ENCODE measurements at places on chromosomes 13 and 19. TPM values are rescaled to one million over a fixed set of nuclear protein-coding genes. Genes with fewer than 3 reads are reported as not detected.

GRCh38 chr19:14561847-14562351, 10.0 kb downstream of the NDUFB7 start:
- no peaks in the 10 kb centered on the region for H3K27me3 ChIP-seq
- DNase-seq, result no peak
- H3K27ac ChIP-seq, result no peak overlapping the region
- no peak overlapping the region for H3K4me3 ChIP-seq
- H3K36me3 ChIP-seq, result peaks cover 3% of the 10 kb centered on the region

BSPH1 gene
- total RNA-seq, result not detected

GRCh38 chr13:29421118-29421517, 174.4 kb downstream of the SLC7A1 start:
- H3K36me3 ChIP-seq, result no peaks in the 10 kb centered on the region
- H3K27ac ChIP-seq, result no peak overlapping the region
- DNase-seq, result no peak
- no peaks in the 10 kb centered on the region for H3K4me1 ChIP-seq
- no peak overlapping the region for H3K4me3 ChIP-seq

SEMA6B gene
- total RNA-seq, result not detected

DNA sequence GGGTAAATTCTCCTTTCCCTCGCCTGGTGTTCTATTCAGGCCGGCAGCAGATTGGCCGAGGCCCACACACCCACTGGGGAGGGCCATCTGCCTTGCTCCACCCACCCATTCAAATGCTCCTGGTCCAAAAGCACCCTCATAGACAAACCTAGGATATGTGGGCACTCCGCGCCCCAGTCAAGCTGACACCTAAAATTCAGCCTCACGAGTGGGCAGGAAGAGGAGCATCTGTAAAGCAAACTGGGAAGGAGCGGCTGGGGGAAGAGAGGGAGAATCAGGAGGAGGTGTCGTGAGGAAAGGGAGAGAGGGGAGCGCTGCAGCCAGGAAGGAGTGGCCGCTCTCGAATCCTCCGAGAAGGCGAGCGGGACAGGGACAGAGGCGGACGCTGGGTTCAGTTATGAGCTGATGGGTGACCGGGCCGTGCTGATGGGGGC, 136.9 kb downstream of the USP12 start:
- peaks cover 9% of the 10 kb centered on the region for H3K27me3 ChIP-seq
- no peaks in the 10 kb centered on the region for H3K36me3 ChIP-seq
- no peak for DNase-seq
- H3K4me1 ChIP-seq, result no peaks in the 10 kb centered on the region

ZNF682 gene
- total RNA-seq, result 6.1 TPM

DNA sequence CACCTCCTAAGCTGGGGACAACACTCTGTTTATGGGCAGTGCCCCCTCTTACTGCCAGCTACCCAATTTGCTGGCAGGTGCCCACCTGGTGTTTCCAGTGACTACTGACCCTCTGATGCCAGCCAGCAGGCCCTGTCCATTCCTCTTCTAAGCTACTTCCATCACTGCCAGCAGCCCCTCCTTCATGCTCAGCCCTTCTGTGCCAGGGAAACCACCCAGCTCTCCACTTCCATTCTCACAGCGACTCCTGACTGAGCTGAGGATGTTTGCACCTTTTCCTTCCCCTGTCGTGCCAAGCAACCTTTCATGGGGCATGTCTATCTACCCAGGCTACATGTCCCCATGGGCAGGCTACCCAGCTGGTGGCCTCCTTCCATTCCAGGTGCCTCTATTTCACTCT, 24.0 kb upstream of the ZNF492 start:
- no peak for DNase-seq
- H3K4me3 ChIP-seq, result no peak overlapping the region
- H3K4me1 ChIP-seq, result no peaks in the 10 kb centered on the region
- H3K27ac ChIP-seq, result no peak overlapping the region

GRCh38 chr13:52127378-52127777, 1.5 kb downstream of the NEK5 start:
- H3K27me3 ChIP-seq, result peaks cover 9% of the 10 kb centered on the region
- no peak overlapping the region for H3K27ac ChIP-seq
- no peak for DNase-seq
- peaks cover 14% of the 10 kb centered on the region for H3K4me1 ChIP-seq
- peaks cover 8% of the 10 kb centered on the region for H3K36me3 ChIP-seq
- H3K4me3 ChIP-seq, result peak overlapping the region; percentile 13

DNA sequence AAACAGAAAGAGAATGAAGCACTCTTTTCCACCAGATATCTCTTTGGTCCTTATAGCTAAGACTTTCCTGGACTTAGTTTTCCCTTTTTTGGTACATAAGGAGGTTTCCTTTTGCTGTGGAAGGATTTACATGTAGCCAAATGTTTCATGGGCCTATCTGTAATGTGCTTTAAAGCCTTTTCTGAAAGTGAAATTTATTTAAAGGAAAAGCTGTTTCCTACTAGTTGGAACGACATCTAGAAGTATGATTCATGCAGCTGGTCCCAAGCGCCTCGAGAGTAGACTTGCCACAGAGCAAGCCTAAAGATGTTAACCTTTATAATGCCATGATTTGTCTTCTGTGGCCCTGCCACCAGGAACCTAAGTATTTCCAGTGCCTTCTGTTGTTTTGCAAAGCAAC, 390.3 kb downstream of the DLEU7 start:
- DNase-seq, result no peak
- no peaks in the 10 kb centered on the region for H3K36me3 ChIP-seq
- H3K27me3 ChIP-seq, result peaks cover 3% of the 10 kb centered on the region

- DNase-seq, result no peak
- H3K36me3 ChIP-seq, result peaks cover 11% of the 10 kb centered on the region
- H3K4me1 ChIP-seq, result peaks cover 33% of the 10 kb centered on the region
- H3K27ac ChIP-seq, result no peak overlapping the region
These were observed 33.6 kb upstream of the LPAR6 start for GRCh38 chr13:48446464-48446863.

- peak overlapping the region; percentile 64 for H3K4me3 ChIP-seq
- peaks cover 44% of the 10 kb centered on the region for H3K4me1 ChIP-seq
- no peak for DNase-seq
- peaks cover 3% of the 10 kb centered on the region for H3K27me3 ChIP-seq
- peak overlapping the region; percentile 87 for H3K27ac ChIP-seq
These were observed 20.1 kb downstream of the GPR18 start for GRCh38 chr13:99237981-99238662.

ICAM4 gene
- total RNA-seq, result 1.0 TPM

ZNF331 gene
- total RNA-seq, result 17.9 TPM

GRCh38 chr19:54558339-54558738, 15.3 kb upstream of the LILRA2 start:
- H3K27me3 ChIP-seq, result peaks cover 4% of the 10 kb centered on the region
- no peak overlapping the region for H3K27ac ChIP-seq
- H3K36me3 ChIP-seq, result no peaks in the 10 kb centered on the region
- H3K4me3 ChIP-seq, result no peak overlapping the region
- no peaks in the 10 kb centered on the region for H3K4me1 ChIP-seq

GRCh38 chr19:53538378-53539109, 599 bp downstream of the ZNF331 start:
- no peak for DNase-seq
- H3K4me1 ChIP-seq, result no peaks in the 10 kb centered on the region
- peak overlapping the region; percentile 96 for H3K4me3 ChIP-seq
- H3K27me3 ChIP-seq, result no peaks in the 10 kb centered on the region

DNA sequence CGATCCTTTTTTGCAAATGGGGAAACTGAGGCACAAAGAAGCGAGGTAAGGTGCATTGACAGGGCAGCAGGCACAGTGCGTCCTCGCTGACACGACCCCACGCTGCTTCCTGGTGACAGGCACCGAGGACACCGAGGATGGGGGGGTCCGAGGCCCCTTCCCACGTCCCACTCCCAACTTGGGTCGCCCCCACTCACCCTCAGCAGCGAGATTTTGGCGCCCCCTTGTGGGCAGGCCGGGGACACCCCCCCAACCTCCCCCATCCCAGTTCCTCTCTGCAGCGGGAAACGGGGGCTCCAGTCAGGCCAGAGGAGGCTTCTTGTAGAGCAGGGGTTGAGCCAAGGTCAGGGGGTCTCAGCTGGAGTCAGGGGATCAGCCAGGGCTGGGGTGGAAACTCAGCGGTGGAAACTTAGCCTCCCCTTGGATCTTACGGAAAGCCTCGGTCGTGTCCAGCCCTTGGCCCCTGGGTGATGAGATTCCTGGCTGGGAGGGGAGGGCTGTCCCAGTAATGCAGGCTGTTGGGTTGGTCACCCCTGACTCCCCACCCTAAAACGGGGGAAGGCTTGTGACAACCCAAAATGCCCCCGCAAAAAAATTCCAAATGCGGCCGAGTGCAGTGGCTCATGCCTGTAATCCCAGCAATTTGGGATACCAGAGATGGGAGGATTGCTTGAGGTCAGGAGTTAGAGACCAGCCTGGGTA, 8.2 kb downstream of the SMIM24 start:
- no peak for DNase-seq
- no peak overlapping the region for H3K27ac ChIP-seq
- no peaks in the 10 kb centered on the region for H3K27me3 ChIP-seq
- no peaks in the 10 kb centered on the region for H3K36me3 ChIP-seq
- no peaks in the 10 kb centered on the region for H3K4me1 ChIP-seq

KANK3 gene
- 1.4 TPM for total RNA-seq

DNA sequence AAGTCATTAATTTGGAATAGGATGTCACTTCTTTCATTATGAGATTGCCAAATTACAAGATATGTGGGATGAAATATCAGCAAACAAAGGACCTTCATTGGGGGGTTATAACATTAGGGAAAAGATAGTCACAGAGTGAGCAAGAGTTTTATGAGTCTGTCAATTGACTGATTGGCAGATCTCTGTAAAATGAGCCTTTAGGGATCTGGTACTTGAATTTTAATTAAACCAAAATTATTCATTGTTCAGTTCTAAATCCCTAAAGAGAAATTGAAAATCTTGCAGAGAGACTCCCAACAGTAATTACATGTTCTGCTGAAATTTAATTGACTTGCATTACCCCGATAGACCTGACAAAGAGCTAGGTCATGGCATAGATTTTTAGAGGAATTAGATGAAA, 768.1 kb upstream of the SPRY2 start:
- no peak for DNase-seq
- H3K36me3 ChIP-seq, result no peaks in the 10 kb centered on the region
- H3K4me1 ChIP-seq, result no peaks in the 10 kb centered on the region

DNA sequence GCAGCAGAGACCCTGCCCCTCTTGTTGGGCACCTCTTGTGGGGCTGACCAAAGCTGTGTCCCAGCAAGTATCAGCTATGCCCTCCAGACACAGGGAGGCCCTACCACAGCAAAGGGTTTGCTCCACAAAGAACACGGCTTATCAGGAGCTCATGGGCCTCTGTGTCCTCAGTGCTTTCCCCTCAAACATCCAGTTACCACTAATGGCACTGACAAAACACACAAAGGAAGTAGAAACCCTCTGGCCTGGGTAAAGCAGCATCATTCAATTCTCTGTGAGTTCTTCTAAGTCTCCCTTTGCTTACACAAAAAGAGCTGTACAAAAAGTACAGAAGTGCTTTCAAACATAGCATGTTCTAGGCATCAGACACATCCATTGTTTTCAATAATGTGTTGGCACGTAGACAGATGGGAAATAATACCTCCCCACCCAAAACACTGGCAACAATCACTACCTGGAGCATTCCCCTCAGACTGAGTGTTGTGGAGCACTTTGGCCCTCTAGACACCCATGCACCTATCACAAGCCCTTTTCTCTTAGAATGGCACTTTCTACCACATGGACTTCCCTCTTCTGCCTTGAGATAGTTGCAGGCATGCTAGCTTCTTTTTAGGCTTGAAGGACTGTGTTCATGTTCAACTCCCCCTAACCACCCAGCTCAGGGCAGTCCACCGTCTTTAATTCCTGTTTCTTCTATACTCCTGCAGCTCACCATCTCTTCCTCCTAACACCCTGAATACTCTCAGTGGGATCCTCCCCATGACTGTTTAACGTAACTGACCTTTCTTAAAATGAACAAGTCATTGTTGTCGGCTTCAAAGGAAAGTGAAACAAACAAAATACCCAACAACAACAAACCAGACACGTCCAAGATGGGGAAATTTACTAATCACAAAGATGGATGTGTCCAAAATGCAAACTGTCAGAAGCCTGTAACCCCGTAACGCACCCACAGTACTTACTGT, 43.5 kb downstream of the ATP7B start:
- H3K4me1 ChIP-seq, result peaks cover 38% of the 10 kb centered on the region
- no peaks in the 10 kb centered on the region for H3K36me3 ChIP-seq
- DNase-seq, result no peak
- H3K4me3 ChIP-seq, result no peak overlapping the region

Data from activated T-helper 1 cell treated with anti-CD3 and anti-CD28 coated beads, Interleukin-12 subunit alpha, Interleukin-12 subunit beta, Interleukin-2, Interleukin-4 antibody, amounts not matched to agents 30 ng/mL and 10 ng/mL and 1 ng/mL, durations not matched to agents 14 hours and 24 hours and 36 hours (primary cell).